Stimulated activated CD4-positive, alpha-beta T cell treated with anti-CD3 and anti-CD28 coated beads, Interleukin-2, amount 100 ng/mL, for 48 hours (primary cell): ENCODE measurements at places on chromosomes 11 and 22.

DNA sequence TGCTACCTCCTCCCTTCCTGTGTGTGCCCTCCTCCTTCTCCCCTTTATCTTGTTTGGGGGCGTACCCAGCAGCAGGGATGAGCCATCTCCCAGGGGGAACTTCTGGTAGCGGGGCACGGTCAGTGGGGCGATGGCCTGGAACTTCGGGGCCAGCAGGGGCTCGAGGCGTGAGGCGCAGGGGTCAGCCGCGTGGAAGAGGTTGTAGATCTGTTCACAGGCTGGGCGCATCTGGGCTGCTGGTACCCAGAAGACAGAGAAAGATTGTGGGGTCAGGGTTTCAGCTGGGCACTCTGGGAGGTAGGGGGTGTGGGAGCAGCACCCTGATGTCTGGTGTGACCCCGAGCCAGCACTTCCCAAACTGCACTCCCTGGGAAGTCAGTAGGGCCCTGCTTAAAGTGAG, 9.1 kb downstream of the PITPNM1 start:
- no peak for DNase-seq

DNA sequence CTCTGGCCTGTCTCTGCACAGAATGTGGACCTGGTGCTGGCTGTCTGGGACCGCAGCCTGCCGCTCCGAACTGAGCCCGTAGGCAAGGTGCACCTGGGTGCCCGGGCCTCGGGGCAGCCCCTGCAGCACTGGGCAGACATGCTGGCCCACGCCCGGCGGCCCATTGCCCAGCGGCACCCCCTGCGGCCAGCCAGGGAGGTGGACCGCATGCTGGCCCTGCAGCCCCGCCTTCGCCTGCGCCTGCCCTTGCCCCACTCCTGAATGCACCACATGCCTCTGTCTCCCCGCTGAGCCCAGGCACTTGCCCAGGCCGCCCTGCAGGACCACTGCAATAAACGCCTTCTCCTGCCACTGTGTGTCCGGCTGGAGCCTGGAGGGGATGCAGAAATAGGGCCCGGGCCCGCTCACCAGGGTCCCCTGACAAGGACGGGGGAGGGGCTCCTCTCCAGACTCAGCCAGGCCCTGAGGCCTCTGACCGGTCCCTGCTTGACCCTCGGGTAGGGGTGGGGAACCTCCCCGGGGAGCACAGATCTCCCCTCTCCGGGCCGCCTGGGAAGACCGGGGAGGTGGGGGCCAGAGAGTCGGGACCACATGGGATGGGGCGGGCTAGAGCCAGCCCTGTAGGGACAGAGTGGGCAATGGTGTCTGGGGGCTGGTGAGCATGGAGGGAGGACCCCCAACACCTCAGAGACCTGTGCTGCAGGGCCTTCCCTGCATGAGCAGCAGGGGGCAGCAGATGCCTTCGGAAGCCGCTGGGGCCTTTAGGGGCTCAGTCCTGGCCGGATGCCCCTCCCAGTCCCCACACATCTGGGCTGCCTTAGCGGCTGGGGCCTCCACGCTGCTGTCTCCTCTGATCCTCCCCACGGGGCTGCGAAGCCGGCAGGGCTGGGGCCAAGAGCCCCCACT, 1.4 kb upstream of the TNNI2 start:
- DNase-seq = peak; percentile 81

- no peak for DNase-seq
Measured at GRCh38 chr22:25741692-25742626, at the start of gene MYO18B. Gene MYO18B, plus strand, starts transcription at chr22:25742188. Its CDS starts 18,905 bp downstream, at chr22:25761093.

- DNase-seq = no peak
Measured at GRCh38 chr11:71252770-71253730, 673 bp upstream of the SHANK2 start.

- DNase-seq = no peak
Measured at GRCh38 chr22:46577368-46578249, 40.2 kb upstream of the CELSR1 start.

GRCh38 chr11:78635814-78636506, 61.3 kb upstream of the NARS2 start:
- DNase-seq = no peak

DNA sequence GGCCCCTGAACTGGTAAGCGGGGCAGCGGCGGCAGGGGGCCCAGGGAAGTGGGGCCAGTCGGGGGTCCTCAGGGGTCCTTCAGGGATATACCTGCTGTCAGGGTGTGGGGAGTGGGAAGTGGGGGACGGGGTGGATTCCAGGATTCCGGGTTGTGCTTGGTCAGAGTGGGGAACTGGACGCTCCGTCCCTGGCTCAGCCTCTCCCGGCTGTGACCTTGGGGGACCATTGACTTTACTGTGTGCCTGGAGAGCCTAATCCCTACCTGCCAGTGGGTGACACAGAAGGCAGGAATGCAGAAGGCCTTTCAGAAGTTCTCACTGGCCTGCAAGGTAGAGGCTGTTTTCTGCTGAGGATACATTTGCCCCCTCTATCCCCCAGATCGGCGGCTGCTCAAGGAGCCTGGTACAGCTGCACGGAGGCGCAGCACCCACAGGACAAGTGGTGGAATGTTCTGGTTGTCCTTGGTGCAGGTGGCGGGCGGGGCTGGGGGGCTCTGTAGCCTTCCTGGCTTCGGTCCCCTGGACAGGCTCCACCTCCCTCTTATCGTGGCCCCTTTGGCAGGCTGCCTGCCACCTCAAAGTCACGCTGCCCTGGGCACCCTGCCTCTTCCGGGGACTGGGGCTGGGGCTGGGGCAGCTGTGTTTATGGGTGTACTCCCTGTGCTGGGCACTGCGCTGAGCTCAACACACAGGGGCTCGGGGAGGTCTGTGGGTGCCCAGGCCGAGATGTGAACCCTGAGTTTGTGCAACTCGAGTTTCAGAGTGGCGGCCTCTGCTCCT, 18.4 kb downstream of the KCNQ1 start:
- DNase-seq = no peak

DNA sequence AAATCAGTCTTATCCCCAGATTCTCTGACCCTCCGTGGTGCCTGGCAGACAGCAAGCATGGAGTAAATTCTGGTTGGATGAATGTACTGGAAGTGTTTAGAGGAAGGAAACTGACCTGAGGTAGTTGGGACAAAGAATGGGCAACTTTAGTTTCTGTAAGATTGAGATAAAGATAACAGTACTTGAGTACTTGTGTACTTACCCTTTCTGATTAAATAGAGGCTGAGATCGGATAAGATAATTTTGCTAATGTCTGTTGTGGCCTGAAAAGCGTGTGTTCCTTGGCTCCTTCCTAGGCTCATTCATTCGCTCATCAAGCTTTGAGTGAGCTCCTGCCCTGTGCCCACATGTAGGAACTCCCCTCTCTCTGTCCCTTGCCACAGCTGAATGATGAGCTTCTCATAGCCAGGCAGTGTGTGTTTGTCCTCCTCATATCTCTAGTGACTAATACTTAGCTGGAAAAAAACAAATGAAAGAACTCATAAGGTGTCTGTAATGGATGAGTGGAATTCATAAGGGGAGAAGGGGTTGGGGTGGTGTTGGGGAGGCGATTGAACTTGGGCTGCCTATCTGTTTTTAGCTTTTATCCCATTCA, 118.1 kb downstream of the DBX1 start:
- no peak for DNase-seq

DNA sequence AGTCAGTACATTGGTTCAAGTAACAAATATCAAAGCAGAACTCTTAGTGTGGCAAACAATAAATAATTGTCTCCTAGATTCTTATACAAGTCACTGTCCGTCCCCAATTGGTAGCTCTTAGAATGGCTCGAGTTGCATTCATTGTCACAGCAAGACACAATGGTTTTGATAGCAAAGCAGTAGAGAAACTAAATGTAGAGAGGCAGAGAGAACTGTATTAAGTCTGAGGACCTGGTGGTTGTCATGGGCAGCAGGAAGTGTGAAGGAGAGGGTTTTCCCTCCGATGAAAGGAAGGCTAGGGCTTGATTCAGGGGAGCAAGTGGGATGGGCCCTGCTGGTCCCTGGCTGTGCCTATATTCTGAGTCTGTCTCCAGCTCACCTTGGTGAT, 36.6 kb downstream of the RCOR2 start:
- no peak for DNase-seq

DNA sequence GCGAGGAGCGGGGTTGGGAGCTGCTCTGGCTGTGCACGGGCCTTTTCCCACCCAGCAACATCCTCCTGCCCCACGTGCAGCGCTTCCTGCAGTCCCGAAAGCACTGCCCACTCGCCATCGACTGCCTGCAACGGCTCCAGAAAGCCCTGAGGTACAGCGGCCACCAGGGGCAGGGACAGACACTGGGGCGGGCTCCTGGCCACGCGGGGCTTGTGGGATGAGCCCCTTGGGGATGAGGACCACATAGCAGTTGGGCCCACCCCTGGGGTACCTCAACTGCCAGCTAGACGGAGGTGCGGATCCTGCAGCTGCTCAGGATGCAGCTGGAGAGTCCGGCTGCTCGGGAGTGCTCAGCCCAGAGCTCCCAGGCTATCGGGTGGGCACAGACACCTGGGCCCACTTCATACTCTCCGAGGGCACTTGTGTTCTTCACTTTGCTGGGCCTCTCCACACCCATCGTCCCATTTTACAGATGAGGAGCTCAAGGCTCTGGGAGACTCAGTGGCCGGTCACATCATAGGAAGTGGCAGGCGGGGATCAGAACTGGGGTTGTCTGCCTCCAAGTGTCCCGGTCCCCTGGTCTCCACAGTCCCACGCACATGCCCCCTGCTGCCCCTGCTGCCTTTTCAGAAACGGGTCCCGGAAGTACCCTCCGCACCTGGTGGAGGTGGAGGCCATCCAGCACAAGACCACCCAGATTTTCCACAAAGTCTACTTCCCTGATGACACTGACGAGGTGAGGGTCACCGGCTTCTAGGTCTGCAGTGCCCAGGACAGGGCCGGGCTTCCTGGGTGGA, 77.6 kb downstream of the MYO7A start:
- no peak for DNase-seq

- DNase-seq = no peak
Measured at GRCh38 chr22:22074634-22075381, 92.2 kb upstream of the TOP3B start.

DNA sequence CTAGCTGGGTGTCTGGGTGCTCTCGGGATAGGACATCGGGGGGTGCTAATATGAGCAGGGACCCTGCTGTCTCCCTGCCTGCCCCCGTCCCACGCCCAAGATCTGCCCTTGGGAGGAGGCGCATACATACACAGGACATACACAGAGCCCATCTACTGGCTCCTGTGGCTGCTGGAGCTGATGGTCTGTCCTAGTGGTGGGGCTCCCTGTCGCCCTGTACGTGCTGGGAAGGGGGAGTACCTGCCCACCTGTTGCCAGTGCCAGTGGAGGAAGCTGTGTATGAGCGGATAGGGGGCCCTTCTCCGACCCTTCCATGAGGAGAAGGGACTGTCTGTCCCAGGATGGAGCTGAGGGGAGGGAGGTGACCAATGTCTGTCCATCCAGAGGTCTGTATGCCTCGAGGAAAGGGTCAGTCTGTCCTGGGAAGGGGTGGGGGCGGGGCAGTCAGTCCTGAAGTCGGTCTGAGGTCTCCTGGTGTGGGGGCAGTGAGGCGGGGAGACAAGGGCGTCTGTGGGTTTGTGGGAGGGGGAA, 952 bp downstream of the TBC1D10A start:
- DNase-seq = no peak

GRCh38 chr11:88594274-88594950, 256.9 kb upstream of the CTSC start:
- no peak for DNase-seq

DNA sequence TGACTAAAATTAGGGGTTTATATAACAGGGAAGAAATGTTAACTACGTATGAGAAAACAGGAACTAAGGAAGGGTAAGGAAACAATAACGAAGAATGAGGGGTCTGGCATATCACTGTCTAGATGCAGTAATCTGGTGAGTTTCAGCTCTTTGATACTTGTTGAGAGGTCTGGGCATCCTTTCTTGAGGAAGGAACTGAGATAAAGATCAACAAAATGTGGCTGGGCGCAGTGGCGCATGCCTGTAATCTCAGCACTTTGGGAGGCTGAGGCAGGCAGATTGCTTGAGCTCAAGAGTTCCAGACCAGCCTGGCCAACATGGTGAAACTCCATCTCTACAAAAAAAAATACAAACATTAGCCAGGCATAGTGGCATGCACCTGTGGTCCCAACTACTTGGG, 2.7 kb downstream of the DCDC1 start:
- no peak for DNase-seq

GRCh38 chr11:112294688-112295340, 34.2 kb upstream of the PLET1 start:
- no peak for DNase-seq
